ENCODE measurements at places on chromosomes 2 and 18. TPM values are rescaled to one million over a fixed set of nuclear protein-coding genes. Genes with fewer than 3 reads are reported as not detected.

The STEAP3 gene
- total RNA-seq: 13.2 TPM

GRCh38 chr2:101047075-101047766 lies 45.1 kb downstream of the RPL31 start:
- DNase-seq: peak; percentile 43

DNA sequence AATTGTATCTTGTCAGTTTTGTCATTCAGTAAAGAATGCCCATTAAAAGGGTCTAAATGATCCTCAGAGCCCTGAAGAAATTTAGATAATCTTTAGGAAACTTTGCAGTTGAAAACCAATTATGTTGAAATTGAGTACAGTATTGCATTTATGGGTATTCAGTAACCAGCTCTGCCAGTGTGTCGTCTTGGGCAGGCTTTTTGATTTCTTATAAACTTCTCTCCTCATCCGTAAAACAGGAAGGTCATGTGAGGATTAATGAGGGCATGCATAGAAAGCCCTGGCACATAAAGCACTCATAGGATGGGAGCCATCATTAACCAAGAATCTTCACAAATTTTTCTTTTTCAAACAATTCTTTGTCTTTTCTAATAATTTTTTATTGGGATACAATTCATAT lies 14.8 kb downstream of the PNO1 start:
- no peak for DNase-seq

- no peak for DNase-seq
Measured at GRCh38 chr2:205510345-205510744, 172.0 kb upstream of the NRP2 start.

- DNase-seq: peak; percentile 92
Measured at GRCh38 chr2:156332534-156333273, at the start of gene NR4A2. Gene NR4A2, minus strand, starts transcription at chr2:156332721. Its CDS starts 2,535 bp downstream, at chr2:156330186.

GRCh38 chr18:35854095-35854494 lies 118.4 kb upstream of the RMP24 start:
- no peak for DNase-seq

- no peak for DNase-seq
Measured at GRCh38 chr2:29014811-29015421, 33.8 kb downstream of the TOGARAM2 start.

- no peak for DNase-seq
Measured at GRCh38 chr2:174662859-174663258, 65.3 kb upstream of the WIPF1 start.
